ENCODE measurements at places on chromosomes 2 and 18.

DNA sequence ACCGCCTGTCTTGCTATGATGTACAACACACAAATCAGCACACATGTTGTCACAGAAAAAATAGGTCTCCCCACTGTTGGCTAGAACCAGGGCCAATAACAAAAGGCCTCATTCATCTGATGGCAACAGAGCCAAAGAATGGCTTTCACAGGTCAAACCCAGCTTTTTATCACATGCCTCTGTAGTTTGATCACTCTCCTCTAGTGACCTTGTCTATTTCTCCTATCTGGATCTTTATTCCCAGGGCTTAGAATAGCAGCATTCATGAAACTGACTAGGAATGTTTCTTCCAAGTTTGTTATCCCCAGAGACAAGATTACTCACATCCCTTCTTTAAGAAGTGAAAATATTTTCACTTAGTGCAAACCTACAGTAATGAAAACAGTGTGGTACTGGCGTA is 285.8 kb upstream of the GYPC start:
- no peak for DNase-seq

DNA sequence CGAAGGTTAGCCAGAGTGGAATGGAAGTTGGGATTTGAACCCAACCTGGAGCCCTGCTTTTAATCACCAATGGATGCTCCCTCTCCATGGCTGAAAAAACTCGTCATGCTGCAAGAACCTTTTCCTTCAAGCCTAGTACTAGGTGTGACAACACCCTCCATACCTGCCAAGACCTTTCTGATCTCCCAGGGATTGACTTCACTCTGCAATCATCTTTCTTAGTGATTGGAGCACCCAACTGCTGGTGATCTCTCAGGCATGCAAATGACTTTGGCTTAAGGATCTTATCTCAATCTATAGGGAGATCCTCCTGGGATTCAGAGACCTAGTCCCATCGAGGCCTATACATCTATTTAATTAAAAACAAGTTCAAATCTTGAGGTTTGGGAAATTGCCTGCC is 23.5 kb upstream of the ITGB6 start:
- no peak for DNase-seq

DNA sequence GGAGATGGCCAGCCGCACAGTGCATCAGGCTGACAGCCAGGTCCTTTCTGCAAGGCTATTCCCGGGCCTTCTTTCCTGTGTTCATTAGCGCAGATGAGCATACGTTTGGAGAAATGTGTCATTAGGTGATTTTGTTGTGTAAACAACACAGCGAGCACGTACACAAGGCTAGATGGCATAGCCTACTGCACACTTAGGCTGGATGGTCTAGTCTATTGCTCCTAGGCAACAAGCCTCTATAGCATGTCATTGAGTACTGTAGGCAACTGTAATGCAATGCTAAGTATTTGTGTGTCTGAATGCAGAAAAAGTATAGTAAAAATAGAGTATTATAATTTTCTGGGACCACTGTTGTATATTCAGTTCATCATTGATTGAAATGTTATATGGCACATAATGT is 50.9 kb upstream of the PHLPP1 start:
- no peak for DNase-seq

DNA sequence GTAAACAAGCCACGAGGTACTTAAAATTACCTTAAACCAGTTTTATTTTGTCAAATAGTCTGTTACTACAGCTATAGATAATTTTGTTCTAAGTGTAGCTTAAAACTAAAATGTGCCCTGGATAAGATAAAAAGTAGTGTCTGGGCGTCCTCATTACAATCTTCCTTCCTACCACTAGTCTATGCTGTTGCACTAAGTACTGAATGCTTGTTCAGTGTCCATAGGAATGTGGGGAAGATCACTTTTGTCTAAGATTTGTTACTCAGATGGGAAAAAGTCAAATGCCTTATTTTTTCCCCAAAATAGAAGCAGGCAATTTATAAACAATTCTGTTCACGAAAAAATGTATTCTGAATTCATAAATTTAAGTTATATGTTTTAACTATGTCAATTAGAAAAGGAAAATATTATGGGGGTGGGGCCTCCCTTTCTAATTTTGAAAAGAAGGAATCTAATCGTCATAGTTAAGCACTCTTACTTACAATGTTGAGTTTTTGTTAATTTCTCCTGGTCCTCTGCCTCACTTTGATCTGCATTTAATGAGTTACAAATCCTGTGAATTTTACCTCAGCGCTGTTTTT is 140.4 kb upstream of the VRK2 start:
- DNase-seq, result no peak

DNA sequence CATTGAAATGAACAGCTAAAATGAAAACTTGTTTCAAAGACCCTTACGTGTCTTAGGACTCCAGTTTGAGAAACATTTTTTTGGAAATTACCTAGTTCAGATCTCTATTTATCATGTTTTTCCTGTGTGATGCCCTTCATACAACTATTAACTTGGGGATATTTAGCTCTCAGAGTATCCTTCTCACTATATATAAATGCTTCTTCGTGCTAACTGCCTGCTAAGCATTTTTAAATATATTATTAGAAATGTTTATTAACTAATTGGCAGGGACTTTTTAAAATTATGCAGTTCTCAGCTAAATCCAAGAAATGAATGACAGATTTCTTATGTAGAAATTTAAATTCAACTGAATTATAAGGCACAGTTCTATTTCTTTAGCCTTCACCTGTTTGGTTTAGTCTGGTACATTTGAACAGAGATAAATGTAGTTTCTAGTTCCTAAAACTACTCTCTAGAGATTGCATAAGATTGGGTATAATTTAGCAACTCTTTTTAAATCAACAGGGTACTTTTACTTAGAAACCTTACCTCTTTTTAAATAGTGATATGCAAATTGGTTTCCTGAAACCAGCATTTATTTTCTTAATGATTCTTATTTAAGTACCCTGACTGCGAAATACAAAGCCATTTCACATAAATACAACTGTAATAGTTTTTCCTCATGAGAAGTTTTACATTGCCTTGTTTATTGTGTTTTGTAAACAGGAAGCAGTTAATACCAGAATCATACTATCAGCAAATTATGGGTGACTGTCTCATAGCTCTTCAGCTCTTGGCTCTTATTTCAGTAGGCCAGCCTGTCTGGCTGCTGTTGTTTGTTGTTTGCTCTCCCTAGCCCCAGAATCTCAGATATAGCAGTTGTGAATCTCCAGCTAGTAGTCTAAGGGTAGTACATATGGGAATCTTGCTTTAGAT is 140.7 kb downstream of the PTRHD1 start:
- no peak for DNase-seq

DNA sequence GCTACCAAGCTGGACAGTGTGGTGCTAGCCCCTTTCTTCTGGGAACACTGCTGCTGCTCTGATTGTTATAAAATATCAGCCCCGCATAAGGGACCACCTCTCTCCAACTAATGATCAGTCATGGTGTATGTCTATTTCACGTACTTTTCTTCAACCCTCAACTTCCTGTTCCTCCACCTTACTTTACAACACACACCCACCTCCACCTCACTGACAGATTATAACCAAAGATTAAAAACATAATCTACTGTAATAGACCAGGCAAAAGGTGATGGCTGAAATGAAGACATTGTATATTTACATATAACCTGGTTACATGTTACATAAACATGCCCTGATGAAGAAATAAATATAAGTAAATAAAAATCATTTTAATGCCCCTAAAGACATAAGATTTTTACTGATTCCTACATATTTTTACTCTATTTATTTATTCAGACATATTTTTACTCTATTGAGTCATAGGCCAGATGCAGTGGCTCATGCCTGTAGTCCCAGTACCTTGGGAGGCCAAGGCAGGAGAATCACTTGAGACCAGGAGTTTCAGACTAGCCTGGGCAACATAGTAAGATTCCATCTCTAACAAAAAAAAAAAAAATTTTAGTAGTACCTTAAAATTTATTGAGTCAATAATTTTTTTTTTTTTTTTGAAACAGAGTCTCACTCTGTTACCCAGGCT is 12.8 kb downstream of the STK39 start:
- DNase-seq, result no peak

GRCh38 chr2:241040081-241040803 is 41.8 kb downstream of the SNED1 start:
- no peak for DNase-seq

GRCh38 chr18:4807604-4808293 is 352.6 kb upstream of the DLGAP1 start:
- DNase-seq, result no peak

DNA sequence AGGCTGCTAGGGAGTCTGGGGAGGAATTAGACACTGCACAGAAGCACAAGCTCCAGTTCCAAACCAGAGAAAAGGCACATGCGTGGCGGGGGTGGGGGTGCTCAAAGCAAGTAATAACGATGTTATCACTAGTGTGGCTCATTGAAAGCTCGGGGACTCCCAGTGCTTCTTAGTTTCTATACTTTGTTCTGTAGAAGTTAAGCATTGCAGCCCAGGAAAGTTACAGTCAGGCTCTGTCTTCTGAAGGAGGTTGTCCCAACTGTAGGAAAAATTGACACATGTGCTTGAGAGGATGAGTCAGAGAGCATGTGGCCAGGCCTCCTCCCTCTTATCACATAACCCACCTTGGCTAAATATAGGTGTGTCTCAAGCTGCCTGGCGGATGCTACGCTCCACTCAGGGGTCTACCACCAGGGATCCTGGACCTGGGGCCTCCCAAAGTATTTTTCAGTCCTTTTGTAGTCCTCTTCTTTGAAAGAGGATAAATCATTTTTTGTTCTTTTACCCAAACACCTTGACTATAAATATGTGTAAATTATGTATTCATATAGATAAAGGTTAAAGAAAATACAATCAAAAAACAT is 3.8 kb downstream of the GALNT5 start:
- DNase-seq, result peak; percentile 16

DNA sequence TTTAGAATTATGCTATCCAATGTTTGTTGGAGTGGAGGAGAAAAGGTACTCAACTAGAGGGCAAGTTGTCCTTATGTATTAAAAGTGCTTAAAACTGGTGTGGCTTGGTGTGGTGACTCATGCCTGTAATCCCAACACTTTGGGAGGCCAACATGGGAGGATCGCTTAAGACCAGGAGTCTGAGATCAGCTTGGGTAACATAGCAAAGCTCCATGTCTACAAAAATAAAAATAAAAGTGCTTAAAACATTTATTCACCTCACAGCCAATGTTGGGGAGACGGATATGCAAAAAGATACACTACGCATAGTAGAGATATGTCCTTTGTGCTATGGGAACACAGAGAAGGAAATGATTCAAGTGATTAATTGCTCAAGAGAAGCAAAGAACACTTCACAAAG is 19.3 kb upstream of the TNFAIP6 start:
- no peak for DNase-seq

- DNase-seq, result no peak
Observed at GRCh38 chr18:40532046-40532445, 1423.0 kb upstream of the PIK3C3 start.
